ENCODE measurements at places on chromosomes 6 and 20. TPM values are rescaled to one million over a fixed set of nuclear protein-coding genes. Genes with fewer than 3 reads are reported as not detected.

DNA sequence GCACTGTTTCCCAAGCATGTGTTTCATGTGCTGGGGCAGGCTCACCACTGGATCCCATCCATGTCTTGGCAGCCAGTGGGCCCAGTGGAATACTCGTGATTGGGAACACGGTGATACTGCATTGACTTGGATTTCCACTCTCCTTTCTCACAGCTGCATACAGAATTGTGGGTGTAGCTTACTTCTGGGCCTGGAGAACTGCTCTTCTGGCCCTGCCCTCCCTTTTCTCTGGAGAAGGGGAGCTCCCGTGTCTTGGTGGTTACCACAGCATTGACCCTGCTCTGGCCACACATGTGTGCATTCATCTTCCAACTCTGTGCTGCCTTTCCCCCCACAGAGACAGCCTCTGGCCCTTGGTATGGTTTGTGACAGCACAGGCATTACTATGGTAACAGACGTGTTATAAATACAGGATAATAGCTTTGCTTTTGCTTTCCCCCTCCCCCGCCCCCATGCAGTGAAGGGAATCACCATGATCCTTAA, 21.6 kb downstream of the SOBP start:
- no peak for DNase-seq

- DNase-seq, result no peak
Measured at GRCh38 chr20:16263582-16263981, 309.7 kb downstream of the KIF16B start.

- no peak for DNase-seq
Measured at GRCh38 chr20:63315240-63315689, 22.3 kb downstream of the COL20A1 start.

IRF4 gene
- not detected for polyA plus RNA-seq

Data from AG04450 (cell line).